ENCODE measurements at places on chromosomes 11 and 22. TPM values are rescaled to one million over a fixed set of nuclear protein-coding genes. Genes with fewer than 3 reads are reported as not detected.

GRCh38 chr11:33529461-33529860 lies 171.2 kb downstream of the C11orf91 start:
- DNase-seq, result no peak

DNA sequence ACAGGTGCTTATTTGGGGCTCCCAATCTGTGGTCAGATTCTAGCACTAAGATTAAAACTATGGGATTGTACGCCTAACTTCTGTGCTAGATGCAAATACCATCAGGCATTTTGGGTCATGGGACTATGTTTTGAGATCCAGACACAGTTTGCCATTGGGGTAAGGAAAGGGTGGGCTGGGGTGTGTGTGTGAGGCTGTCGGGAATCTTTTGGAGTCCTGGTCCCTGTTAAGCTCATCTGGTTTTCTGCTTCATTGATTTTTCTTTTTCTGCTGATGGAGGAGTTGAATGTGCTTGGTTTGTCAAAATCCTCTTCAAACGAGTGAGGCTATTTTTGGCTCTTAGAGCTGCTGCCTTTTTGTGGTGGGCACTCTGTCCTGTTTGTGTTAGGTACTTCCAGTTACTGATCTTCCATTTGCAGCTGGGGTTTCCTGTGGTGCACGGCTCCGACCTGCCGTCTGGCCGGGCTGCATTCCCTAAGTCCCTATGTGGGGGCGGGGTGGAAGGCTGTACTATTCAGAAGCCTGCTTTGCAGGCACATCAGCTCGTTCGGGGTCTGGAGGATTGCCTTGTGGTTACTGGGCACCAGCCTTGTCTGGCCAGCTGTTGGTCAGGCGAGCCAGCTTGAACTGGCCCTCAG lies 2.9 kb downstream of the BCR start:
- peak; percentile 79 for DNase-seq

- DNase-seq, result peak; percentile 48
Measured at GRCh38 chr11:12893787-12894672, 115.1 kb upstream of the RASSF10 start.

DNA sequence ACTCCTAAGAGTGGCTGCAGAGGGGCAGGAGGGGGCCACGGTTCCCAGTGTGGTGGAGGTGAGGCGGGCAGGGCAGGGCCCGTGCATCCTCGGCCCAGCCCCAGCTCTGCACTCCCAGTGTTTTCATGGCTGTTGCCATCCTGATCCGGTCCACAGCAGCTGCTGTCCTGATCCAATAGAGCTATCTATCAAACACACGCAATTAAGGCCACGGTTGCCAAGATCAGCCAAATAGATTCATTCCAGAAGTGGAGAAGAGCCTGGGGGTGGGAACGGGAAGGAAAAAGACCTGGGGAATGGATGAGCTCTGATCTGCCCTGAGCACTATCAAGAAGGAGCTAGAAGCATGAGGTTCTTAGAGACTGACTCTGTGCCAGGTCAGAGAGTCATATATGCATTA lies 160.9 kb upstream of the SYT13 start:
- DNase-seq, result no peak

The NCAM1 gene
- polyA plus RNA-seq, result 125 TPM

The CEP57 gene
- polyA plus RNA-seq, result 53.7 TPM

- DNase-seq, result no peak
Measured at GRCh38 chr11:7569044-7569443, 55.2 kb downstream of the PPFIBP2 start.

DNA sequence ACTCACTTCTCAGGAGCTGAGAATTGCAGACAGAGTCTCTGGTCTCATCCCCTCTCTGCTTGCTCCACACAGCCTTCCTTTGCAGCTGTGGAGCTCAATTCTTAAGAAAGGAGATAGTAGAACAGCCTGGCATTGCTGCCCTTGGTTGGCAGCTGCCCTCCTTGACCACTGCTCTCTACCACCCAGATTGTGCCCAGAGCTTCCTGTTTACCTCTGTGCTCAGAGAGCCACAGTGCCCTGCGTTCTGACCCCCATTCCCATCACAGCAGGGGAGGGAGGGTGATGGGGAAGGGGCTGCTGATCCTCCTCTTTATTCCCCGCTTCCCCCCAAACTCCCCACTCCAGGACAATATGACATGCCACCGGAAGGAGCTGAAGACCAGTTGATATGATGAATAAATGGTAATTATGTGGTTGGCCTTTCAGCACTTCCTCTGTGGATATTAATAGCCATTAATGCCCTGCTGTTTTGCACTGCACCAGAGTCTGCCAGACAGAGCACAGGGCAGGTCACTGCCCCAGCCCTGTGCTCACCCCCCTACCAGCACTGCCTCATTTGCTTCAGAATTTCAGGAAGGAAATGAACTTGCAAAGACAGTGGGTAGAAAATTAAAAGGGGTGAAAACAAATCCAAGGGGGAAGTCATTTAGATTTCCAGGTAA lies 426.8 kb upstream of the CADM1 start:
- no peak for DNase-seq

DNA sequence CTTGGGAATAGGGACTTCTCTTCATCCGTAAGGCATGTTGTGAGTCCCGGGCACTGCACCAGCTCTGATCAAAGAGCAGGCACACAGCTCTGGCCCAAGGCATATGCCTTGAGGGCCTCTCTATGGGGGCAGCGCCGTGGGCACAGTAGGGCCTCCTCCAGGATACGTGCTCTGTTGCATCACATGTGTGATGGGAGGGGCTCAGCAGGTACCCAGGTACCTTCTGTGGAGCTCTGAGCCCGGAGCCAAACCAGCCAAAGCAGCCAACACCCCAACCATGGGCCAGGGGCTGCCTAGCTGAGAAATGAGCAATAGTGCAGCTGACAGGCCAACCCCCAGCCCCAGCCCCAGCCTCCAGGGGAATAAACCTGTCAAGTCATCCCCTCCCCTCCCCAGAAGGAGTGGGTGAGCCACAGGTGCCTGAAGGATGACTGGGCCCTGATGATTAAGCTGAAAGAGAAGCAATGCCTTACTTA lies 79.7 kb upstream of the SHISAL1 start:
- no peak for DNase-seq

- DNase-seq, result no peak
Measured at GRCh38 chr11:14218728-14219127, 140.3 kb downstream of the RRAS2 start.

DNA sequence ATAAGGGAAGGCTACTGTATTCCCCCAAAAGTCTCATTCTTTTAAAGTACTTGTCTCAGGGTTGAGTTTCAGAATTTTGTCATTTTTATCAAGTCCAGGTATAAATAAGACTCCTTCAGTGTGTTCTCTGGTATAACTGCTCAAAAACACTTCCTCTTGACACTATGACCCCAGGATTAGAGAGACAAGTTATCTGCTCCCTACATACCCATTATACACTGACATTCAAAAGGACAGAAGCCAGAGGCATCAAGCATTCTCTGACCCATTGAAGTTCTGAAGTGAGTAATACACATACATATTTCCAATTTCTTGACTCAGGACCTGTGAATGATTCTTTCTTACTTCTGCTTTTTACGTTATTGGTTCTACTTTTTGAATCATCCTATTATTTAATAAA lies 447.8 kb upstream of the CNTN5 start:
- no peak for DNase-seq

DNA sequence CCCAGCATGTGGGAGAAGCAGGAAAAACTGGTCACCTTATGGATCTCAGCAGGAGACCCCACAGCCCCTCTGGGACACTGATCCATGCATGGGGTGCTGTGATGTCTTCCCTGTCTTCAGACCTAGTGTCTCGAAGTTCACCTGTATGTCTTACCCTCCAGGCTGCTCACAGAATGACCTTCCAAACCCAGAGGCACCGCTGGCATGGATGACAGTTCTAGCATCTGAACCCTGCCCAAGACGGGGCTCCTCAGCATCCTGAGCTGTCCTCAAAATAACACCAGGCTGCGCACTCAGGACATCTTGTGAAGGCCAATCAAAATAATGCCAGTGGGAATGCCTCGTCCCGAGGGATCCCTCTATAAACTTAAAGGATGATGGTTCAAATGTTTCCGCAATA lies 824.9 kb downstream of the TBC1D22A start:
- DNase-seq, result no peak

GRCh38 chr11:134374171-134374570 lies 37.9 kb downstream of the B3GAT1 start:
- no peak for DNase-seq

- no peak for DNase-seq
Measured at GRCh38 chr11:73019449-73019848, 122.7 kb downstream of the FCHSD2 start.

DNA sequence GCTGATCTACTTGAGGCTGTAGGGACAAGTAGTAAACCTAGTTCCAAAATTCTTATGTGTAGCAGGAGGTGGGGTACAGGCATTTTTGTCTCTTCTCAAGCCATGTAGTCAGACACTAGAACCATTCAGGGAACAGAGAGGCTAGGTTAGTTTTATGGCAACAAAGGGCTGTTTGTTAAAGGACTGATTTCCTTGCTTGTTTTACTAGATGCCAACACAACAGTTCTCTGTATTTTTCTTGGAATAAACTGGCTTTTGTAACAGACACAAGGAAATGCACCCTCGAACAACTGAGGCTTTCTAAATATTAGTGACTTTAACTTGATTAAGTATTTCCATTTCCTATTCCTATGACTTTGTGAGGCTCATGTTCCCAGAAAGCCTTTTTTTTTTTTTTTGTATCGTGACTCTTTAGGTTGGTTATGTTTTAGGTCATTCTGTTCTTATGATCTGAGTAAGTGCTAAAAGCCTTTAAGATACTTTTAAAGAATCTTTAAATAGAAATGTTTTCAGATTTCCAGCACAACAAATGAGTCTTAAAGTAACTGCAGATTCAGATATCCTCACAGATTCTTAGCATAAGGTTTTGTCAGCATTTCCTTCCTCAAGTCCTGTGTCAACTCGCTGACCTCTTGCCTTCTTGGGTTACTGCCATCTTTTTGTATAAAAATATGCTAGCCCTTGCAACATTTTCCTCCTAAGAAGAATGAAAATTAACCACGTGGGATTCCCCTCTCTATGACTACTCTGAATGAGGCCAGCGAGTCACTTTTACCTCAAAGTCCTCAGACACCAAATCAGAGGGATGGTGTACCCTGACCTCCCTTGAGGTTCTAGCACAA lies 92.5 kb downstream of the CCDC83 start:
- DNase-seq, result peak; percentile 78

DNA sequence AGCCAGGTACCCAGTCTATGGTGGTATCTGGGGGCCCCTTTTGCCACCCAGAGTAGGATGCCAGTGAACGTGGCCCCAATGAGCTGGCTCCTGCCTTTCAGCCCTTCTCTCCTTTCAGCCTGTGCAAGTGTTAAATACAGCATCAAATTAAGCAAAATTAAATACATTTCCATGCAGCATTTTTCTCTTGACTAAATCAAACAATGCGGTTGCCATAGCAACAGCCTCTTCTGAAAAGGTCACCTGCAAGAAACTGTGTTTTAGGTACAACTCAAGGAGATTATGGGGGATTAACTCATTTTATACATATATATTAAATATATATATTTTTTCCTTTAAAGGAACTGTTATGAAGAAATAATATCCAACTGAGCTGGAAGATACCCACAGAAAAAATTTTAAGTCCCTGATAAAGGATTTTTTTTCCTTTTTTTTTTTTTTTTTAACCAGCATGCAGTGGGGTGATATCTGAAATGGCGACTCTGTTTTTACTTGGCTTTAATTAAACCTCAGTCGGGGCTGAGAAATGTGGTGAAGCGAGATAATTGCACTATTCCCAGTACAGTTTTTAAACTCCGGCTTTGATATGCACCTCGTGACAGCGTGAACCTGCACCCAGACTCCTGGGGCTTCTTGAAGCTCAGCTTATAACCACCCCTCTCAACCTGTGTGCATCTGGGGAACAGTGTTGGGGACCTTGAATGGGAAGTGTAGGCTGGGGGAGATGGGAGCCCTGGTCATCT lies 115.3 kb downstream of the PKNOX2 start:
- DNase-seq, result no peak

The UCP2 gene
- 152 TPM for polyA plus RNA-seq

The UQCR10 gene
- 122 TPM for polyA plus RNA-seq

DNA sequence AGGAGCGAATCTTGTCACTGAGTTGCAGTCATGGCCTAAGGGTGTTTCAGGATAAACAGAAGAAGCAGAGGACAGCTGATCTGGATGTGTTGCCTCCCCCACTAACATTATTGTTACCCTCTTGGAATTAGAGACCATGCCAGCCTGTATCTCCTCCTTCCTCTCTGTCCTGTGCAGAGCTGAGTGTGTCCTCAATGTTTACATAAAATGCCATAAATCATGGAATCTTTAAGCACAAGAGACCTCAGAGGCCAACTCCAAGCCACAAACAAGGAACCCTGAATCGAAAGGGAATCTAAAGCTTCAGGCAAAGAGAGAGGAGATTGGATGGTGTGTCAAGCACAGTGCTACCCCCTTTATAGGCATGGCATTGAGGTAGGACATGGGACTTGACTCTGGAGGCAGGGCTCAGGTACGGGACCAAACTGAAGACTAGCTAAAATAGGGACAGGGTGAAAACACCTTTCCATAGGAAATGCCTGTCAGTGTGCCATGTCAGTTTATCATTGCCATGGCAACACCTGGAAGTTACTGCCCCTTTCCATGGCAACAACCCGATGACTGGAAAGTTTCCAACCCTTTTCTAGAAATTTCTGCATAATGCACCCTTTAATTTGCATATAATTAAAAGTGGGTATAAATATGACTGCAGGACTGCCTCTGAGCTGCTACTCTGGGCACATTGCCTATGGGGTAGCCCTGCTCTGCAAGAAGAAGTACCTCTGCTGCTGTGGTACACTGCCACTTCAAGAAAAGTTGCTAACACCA lies 489.7 kb downstream of the MIAT start:
- no peak for DNase-seq

GRCh38 chr11:13298765-13299164 lies 21.2 kb downstream of the BMAL1 start:
- no peak for DNase-seq

DNA sequence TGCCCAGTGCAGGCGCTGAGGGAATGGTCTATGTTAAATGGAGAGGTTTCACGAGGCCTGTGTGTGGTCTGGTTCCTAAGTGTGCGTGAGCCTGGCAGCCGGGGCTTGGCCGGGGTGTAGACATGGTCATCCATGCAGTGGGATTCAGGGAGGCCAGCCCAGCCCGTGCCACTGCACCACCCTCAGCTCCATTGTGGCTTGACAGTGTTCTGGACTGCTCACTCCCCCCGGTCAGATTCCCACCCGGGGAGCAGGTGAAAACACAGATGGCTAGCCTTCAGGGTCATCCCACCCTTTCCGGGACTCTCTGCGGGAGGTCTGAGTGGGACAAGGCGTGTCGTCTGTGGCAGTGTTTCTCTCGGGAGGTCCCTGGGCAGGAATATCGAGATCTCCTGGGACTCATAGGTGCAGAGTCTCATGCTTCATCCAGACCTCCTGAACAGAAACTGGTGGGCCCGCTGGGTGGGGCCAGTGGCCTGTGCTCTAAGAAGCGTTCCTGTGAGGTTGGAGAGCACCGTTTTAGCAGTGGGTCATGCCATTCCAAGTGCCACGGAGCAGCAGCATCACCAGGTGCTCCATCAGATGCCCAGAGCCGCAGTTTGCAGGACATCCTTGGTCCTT lies 52.3 kb downstream of the ST14 start:
- no peak for DNase-seq

Data from muscle of back (tissue), 13 donors.